ENCODE measurements at places on chromosomes 2 and 18. TPM values are rescaled to one million over a fixed set of nuclear protein-coding genes. Genes with fewer than 3 reads are reported as not detected.

- no peak overlapping the region for H3K4me3 ChIP-seq
- H3K27me3 ChIP-seq: no peaks in the 10 kb centered on the region
- no peak for DNase-seq
- H3K4me1 ChIP-seq: peaks cover 12% of the 10 kb centered on the region
- H3K36me3 ChIP-seq: no peaks in the 10 kb centered on the region
- H3K27ac ChIP-seq: no peak overlapping the region
These were observed 22.6 kb upstream of the SCYGR2 start for GRCh38 chr2:227576110-227576509.

- H3K4me1 ChIP-seq: peaks cover 18% of the 10 kb centered on the region
- no peaks in the 10 kb centered on the region for H3K36me3 ChIP-seq
- DNase-seq: no peak
- no peaks in the 10 kb centered on the region for H3K27me3 ChIP-seq
- H3K4me3 ChIP-seq: no peak overlapping the region
These were observed 7.3 kb upstream of the SLC3A1 start for GRCh38 chr2:44267796-44268648.

GRCh38 chr18:26545335-26546123, 2.8 kb downstream of the KCTD1 start:
- no peak overlapping the region for H3K4me3 ChIP-seq
- H3K27me3 ChIP-seq: no peaks in the 10 kb centered on the region
- H3K4me1 ChIP-seq: peaks cover 4% of the 10 kb centered on the region
- DNase-seq: no peak
- H3K36me3 ChIP-seq: no peaks in the 10 kb centered on the region
- H3K27ac ChIP-seq: no peak overlapping the region

DNA sequence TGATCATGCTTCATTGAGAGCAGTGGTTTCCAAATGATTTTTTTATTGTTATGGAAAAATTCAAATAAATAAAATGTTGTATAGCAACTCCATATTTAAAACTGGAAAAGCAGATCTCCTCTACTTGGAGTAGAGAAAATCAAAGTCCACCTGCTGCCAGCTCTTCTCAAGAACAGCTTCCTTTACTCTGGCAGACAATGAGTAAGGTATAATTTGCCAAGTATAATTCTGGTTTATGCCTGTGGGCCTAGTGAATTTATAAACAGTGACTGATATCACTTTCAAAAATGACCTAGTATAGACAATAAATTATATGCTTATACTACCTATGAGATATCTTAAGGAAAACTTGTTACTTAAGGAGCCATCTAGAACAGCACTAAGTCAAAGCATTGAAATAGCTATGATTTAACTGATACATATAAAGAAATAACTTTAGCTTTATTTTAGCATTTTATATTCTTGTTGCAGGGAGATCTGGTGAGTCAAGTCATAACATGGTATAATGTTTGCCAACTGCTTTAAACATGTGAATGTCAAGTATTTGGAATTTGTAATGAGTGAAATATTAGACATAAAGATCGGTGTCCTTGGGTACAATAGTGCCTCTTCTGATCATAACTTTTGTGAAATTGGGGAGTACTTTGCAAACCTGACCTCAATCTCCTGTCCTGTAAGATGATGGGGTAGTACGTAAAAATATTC, 1389.1 kb upstream of the PIK3C3 start:
- H3K4me1 ChIP-seq: no peaks in the 10 kb centered on the region
- no peak overlapping the region for H3K27ac ChIP-seq
- DNase-seq: no peak
- H3K36me3 ChIP-seq: no peaks in the 10 kb centered on the region
- H3K27me3 ChIP-seq: no peaks in the 10 kb centered on the region

- no peaks in the 10 kb centered on the region for H3K27me3 ChIP-seq
- no peaks in the 10 kb centered on the region for H3K36me3 ChIP-seq
- DNase-seq: no peak
- H3K4me1 ChIP-seq: no peaks in the 10 kb centered on the region
- no peak overlapping the region for H3K27ac ChIP-seq
- H3K4me3 ChIP-seq: no peak overlapping the region
These were observed 1898.8 kb upstream of the PIK3C3 start for GRCh38 chr18:40056079-40056692.

GRCh38 chr18:48790226-48790863, 160.4 kb downstream of the SMAD7 start:
- H3K27me3 ChIP-seq: no peaks in the 10 kb centered on the region
- H3K4me3 ChIP-seq: no peak overlapping the region
- H3K27ac ChIP-seq: no peak overlapping the region
- no peak for DNase-seq

DNA sequence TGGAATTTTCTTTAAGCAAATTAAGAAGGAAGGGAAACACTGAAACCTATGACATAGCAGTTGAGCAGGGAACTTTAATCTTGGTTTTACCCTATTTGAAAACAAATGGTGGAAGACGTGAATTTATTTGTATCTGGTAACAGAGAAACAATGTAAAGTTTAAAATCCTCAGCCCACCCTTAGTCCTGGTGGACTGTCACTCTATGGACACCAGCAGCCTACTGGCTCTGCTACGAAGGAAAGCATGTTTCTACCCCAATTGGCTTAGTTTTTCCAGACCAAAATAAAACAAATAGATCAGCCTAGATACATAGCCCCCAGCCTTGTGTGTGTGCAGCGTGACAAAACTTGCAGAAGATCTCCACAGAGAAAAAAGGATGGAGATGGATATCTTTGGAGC, 7.4 kb downstream of the ZEB2 start:
- H3K4me3 ChIP-seq: no peak overlapping the region
- H3K4me1 ChIP-seq: no peaks in the 10 kb centered on the region
- H3K27ac ChIP-seq: no peak overlapping the region
- no peaks in the 10 kb centered on the region for H3K36me3 ChIP-seq

DNA sequence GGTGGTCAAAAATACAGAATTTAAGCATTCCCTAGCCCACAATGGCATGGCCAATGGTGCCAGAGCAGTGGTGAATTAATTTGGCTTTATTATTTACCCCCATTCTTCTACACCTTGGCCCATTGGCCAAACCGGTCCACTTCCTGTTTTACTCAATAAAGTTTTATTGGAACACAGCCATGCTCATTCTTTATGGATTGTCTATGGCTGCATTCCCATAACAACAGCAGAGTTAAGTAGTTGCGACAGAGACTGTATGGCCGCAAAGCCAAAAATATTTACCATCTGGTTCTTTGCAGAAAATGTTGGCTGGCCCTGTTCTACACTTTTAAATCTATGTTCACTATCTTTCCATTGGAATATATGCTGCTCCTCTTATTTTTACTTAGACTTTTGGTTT, 130.3 kb upstream of the CCDC68 start:
- no peaks in the 10 kb centered on the region for H3K27me3 ChIP-seq
- H3K4me1 ChIP-seq: peaks cover 19% of the 10 kb centered on the region
- DNase-seq: no peak
- H3K4me3 ChIP-seq: no peak overlapping the region
- peak overlapping the region; percentile 26 for H3K27ac ChIP-seq

GRCh38 chr2:222423632-222424275, 589 bp upstream of the SGPP2 start:
- H3K36me3 ChIP-seq: no peaks in the 10 kb centered on the region
- H3K4me1 ChIP-seq: peaks cover 3% of the 10 kb centered on the region
- H3K4me3 ChIP-seq: peak overlapping the region; percentile 41
- no peak for DNase-seq
- peaks cover 5% of the 10 kb centered on the region for H3K27me3 ChIP-seq

DNA sequence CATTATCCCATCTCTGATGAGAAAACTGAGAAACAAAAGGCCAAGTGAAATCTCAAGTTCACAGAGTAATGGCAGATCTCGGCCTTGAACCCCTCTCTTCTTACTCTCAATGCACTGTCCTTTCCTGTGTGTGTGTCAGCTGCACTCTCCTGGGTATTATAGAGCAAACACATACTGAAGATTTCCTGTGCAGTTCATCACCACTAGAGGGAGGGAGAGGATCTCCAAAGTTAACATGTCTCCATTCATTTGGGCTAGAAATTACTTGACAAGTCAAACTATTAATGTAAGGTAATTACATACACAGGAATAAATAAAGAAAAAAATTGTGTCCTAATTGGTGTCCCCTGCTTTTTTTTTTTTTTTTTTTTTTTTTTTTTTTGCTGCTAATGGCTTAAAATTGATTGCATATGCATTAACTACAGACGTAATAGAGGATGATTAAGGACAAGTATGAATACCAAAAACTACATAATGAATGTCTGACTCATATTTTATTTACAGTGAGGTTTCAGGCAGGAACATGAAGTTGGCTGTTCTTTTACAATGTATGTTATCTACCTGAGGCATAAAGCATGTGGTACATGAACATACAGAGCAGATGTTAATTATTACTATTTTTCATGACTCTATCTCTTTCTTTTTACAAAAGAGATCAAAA, 269.2 kb downstream of the NYAP2 start:
- H3K4me1 ChIP-seq: no peaks in the 10 kb centered on the region
- no peaks in the 10 kb centered on the region for H3K36me3 ChIP-seq
- no peak overlapping the region for H3K4me3 ChIP-seq
- DNase-seq: peak; percentile 33

GRCh38 chr2:235611349-235611748, 117.5 kb downstream of the AGAP1 start:
- H3K27me3 ChIP-seq: no peaks in the 10 kb centered on the region
- H3K27ac ChIP-seq: no peak overlapping the region
- H3K4me1 ChIP-seq: no peaks in the 10 kb centered on the region
- no peaks in the 10 kb centered on the region for H3K36me3 ChIP-seq

GRCh38 chr2:62724106-62724505, 18.6 kb downstream of the EHBP1 start:
- H3K27me3 ChIP-seq: no peaks in the 10 kb centered on the region
- no peak for DNase-seq
- H3K4me3 ChIP-seq: no peak overlapping the region
- H3K4me1 ChIP-seq: peaks cover 15% of the 10 kb centered on the region

GRCh38 chr2:214547931-214548330, 137.1 kb downstream of the VWC2L start:
- DNase-seq: no peak
- H3K4me1 ChIP-seq: no peaks in the 10 kb centered on the region
- no peaks in the 10 kb centered on the region for H3K36me3 ChIP-seq
- no peak overlapping the region for H3K27ac ChIP-seq

DNA sequence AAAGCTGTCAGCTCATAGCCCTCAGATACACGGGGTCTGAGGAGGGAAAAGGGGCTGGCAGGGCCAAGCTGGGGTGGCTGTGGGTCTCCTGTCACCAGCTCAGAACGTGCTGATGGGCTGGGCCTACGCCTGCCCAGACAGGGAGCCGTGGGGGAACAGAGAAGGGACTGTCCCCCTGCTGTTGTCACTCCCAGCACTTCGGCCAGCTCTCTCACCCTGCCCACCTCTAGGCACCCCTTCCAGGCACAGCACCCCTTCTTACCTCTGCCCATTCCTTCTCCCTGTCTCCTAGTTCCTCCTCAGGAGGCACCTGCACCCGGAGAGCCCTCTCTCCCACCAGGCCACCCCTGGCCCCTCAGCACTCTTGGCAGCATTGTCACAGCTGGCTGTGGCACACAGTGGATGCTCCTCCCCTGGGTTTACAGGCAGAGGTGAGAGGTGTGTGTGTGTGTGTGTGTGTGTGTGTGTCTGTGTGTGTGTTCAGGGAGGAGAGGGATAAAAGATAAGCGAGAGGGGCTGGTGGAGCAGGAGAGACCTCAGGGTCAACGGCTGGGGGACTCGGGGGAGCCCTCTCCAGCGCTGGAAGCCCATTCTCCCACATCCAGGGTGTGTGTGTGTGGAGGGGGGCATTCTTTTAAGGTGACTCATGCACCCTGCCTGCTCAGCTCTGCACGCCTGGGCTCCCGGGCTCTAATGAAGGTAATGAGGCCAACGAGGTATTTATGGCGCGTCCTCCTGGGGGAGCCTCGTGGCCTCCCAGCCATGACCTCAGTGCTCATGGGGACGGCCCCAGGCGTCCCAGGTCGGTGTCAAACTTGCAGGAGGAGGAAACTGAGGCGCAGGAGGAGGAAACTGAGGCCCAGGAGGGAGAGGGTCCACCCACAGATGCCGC, 66.1 kb upstream of the SMAD7 start:
- no peaks in the 10 kb centered on the region for H3K27me3 ChIP-seq
- peaks cover 25% of the 10 kb centered on the region for H3K4me1 ChIP-seq
- H3K4me3 ChIP-seq: no peak overlapping the region
- peak; percentile 91 for DNase-seq

DNA sequence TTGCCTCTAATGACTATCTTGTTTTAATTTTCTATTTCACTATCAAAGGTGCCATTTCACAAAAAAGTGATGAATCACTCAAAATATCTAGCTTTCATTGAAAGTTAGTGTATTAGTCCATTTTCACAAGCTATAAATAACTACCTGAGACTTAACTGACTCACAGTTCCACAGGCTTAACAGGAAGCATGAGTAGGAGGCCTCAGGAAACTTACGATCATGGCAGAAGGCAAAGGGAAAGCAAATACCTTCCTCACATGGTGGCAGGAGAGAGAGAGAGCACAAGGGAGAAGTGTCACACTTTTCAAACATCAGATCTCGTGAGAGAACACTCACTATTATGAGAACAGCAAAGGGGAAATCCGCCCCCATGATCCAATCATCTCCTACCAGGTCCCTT, 1220.4 kb upstream of the ZEB2 start:
- H3K4me3 ChIP-seq: no peak overlapping the region
- no peaks in the 10 kb centered on the region for H3K4me1 ChIP-seq
- H3K36me3 ChIP-seq: no peaks in the 10 kb centered on the region
- no peaks in the 10 kb centered on the region for H3K27me3 ChIP-seq
- no peak overlapping the region for H3K27ac ChIP-seq

GRCh38 chr18:58858591-58859468, 5.8 kb upstream of the ZNF532 start:
- no peaks in the 10 kb centered on the region for H3K4me1 ChIP-seq
- H3K36me3 ChIP-seq: no peaks in the 10 kb centered on the region
- H3K27ac ChIP-seq: no peak overlapping the region
- H3K27me3 ChIP-seq: no peaks in the 10 kb centered on the region
- no peak overlapping the region for H3K4me3 ChIP-seq

- no peak overlapping the region for H3K27ac ChIP-seq
- peaks cover 14% of the 10 kb centered on the region for H3K4me1 ChIP-seq
- no peak for DNase-seq
These were observed 6.1 kb downstream of the NCAPH start for GRCh38 chr2:96341641-96342040.

Gene KIF1A
- 33.1 TPM for total RNA-seq

Gene CRYGC
- not detected for total RNA-seq

Gene ARL5A
- 58.3 TPM for total RNA-seq

Gene SERPINB13
- not detected for total RNA-seq

Gene CHRNA1
- total RNA-seq: not detected

Gene STON1
- 1.8 TPM for total RNA-seq

Gene RNF149
- total RNA-seq: 101 TPM

Gene NCKAP1
- total RNA-seq: 162 TPM

Gene GATA6
- total RNA-seq: 124 TPM
